NCI-H2081 (cell line): ENCODE measurements at places on chromosomes 1 and 21.
A peak's percentile ranks its signal among the peaks of the same experiment; 100 is the strongest.

- no peak for DNase-seq
Measured at GRCh38 chr1:27601771-27602461, 2.0 kb downstream of the AHDC1 start.

- DNase-seq, result no peak
Measured at GRCh38 chr1:154862907-154863306, 7.2 kb downstream of the KCNN3 start.

GRCh38 chr1:66696771-66697170 is 55.5 kb upstream of the DYNLT5 start:
- no peak for DNase-seq

DNA sequence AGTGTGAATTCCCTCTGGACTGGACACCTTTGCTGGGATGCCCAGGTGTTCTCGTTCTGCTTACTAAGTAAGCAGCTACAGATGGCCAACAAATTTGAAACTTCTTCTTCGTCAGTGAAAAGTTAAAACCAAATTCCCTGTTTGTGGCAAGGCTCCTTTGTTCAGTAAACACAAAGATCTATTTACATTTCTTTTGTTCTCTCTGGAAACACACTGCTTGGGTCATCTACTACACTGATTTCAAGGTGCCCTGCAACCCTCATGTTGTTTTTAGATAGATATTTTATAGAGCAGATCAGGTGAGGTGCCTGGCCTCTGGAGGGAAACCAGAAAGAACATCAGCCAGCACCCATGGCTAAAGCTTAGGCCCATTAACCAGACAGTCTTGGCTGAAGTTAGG is 157.2 kb upstream of the UBE2U start:
- no peak for DNase-seq

DNA sequence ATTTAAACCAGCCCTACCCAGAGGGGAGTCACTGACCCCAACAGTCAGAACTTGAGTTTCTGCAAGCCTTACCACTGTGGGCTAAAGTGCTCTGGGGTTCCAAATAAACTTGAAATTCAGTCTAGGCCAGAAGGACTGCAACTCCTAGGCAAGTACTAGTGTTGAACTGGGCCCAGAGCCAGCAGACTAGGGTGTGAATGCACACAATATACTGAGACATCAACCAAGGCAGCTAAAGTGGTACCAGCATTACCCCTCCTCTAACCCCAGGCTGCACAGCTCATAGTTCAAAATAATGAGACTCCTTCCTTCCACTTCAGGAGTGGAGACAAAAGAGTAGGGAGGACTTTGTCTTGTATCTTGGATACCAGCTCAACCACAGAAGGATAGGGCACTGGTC is 18.9 kb upstream of the IL20 start:
- no peak for DNase-seq

DNA sequence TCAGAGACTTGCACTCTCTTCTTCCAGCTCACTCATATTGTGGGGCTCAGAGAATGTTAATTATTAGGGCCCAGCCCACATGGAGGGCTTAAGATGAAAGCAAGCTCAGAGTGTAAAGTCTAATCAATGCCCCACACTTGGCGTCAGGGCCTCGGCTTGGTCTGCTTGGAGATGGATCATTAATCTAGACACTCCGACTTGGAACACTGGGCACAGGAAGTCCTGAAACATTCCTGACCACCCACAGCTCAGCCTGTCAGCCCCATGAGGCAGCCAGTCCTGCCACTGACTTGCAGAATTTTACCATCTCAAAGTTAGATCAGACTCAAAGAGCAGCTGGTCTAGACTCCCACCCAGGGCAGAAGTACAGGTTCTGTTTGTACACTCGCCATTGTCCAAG is 69.8 kb upstream of the TRABD2B start:
- no peak for DNase-seq

GRCh38 chr1:116261227-116261626 is 111.8 kb upstream of the ATP1A1 start:
- no peak for DNase-seq

GRCh38 chr1:234851450-234852438 is 241.8 kb upstream of the IRF2BP2 start:
- no peak for DNase-seq

DNA sequence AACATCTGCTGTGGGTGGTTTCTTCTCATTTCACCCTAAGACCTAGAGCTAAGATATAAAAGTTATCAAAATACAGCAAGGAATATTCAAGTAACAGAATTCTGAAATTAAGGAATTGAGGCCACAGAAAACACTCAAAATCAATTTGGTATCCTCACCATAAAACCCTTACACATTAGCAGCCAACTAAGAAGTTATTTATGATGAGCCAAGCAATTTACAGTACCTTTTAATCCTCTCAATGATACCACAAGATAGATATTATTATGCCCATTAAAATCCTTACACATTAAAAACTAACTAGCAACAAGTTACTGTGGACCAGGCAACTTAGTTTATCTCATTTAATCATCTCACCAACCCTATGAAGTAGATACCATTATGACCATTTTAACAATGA is 81.6 kb downstream of the FAF1 start:
- DNase-seq, result no peak

DNA sequence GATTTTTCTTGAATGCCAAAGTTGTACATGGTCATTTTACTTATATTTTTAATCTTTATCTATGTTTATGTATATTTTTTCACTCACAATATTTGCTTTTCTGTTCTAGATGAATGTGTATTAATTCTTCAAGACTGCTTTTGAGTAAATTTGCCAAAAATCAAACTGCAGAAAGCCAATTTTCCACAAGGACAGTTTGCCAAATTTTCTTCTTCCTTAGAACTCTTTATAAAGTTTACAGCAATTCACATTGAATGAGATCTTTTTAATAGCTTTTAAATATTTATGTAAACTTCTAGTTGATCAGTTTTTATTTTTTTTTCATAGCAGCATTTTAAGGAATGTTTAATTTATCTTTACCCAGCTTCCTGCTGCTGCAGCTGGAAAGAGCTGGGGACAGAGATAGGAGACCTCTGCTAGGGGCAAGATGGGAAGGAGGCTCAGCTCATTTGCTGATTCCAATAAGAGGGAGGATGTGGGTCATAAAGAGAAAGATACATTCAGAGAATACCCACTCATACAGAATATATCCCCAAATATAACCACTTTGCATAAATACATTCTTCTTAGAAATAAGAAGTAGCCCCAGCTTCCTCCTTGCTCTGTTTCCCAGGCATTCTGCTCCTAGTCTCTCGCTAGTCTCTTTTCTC is 93.0 kb downstream of the ODF2L start:
- no peak for DNase-seq

DNA sequence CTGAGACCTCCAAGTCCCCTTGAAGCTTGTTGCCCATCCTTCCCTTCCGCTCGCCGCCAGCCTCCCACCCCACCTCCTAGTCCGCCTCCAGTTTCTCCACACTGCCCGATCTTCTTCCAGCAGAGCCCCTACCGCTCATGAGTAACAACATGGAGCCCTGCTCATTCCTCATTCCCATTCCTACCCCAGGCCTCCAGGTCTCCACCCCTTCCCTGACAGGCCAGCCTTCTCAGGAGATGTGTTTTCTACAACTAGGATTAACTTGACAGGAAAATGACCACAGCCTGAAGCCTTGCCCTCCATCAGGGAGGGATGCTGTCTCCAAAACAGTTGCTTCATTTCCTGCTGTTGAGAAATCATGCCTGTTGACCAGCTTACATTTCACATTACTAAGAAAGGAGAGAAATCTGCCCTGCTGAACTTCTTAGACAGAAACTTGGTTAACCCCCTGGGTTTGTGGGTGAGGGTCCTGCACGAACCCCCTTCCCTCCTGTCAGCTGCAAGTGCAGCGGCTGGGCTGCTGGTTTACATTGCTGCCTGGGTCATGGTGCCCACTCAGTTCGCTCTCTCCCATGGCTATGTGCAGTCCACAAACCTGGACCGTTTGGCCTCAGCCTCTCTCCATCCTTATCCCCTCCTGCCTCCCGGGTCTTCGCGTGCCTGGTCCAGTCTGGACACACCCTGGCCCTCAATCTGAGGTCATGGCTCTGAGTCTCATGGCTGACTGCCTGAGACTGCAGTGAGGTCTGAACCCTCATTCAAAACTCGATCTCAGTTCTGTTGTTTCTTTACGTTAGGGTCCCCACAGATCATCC is 16.1 kb upstream of the CHI3L1 start:
- DNase-seq, result no peak

GRCh38 chr21:26557106-26557505 is 16.0 kb downstream of the CYYR1 start:
- peak; percentile 66 for DNase-seq

GRCh38 chr21:33750017-33750416 is 107.7 kb downstream of the ITSN1 start:
- peak; percentile 4 for DNase-seq

- no peak for DNase-seq
Measured at GRCh38 chr1:147773215-147773715, 12.9 kb upstream of the GJA5 start.

GRCh38 chr1:75519651-75520427 is 91.1 kb downstream of the SLC44A5 start:
- DNase-seq, result no peak

GRCh38 chr1:49351768-49352167 is 575.1 kb upstream of the BEND5 start:
- no peak for DNase-seq

- DNase-seq, result peak; percentile 47
Measured at GRCh38 chr1:233704898-233705723, 91.2 kb downstream of the KCNK1 start.

GRCh38 chr1:116330846-116331245 is 42.2 kb upstream of the ATP1A1 start:
- DNase-seq, result no peak

GRCh38 chr1:113784104-113784779 is 25.0 kb upstream of the PHTF1 start:
- DNase-seq, result no peak

GRCh38 chr1:202376247-202376646 is 27.7 kb downstream of the PPP1R12B start:
- no peak for DNase-seq

DNA sequence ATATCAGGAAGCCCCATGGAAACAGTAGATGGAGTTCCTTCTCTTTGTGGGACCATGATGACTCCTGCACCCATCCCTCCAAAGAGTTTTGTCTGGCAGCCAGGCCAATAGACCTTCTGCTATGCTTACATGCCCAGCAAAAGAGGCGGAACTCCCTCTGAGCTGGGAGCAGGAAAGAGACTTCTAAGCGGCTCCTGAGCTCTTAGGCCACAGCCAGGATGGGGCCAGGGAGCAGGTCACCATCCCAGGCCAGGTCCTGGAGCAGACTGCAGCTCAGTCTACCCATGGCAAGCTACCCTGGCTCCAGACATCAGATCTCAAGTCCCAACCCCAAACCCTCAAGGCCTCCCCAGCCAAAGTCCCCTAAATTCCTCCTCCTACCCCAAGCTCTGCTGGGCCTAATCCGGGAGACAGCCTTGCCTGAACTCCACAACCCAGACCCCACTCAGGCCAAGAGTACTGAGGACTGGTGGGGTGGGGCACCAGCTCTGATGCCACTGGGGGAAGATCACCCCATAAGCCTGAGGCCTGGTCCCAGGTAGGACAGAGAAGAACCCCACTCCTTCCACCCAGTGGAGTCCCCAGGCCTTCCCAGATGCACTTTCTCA is 387.9 kb downstream of the MATN1 start:
- no peak for DNase-seq

DNA sequence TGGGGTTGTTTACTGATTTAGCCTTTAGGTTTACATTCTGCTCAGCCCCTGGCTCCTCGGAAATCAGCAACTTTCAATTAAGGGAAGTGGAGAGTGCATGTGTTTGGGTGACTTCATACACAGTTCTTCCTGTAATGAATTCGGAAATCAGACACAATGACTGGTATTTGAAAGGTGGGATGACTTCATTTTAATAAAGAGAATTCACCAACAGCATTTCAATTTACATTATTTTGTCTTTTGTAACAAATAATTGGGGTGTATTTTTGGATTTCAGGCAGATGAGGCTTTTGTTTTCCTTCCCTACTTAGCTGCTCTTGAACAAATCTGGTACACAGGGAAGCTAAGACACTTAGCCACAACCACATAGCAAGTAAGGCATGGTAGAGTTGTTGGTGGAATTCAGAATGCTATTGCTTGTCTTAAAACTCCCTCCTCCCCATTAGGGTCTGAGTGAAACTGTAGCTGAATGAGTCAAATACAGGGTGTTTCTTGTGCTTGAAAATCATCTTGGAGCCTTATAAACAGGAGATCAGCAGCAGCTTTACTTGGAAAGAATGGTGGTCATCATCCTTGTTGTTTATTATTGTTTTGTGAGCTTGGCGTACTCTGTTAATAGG is 917 bp downstream of the STX12 start:
- DNase-seq, result no peak

GRCh38 chr1:53536606-53537005 is 77.4 kb downstream of the DMRTB1 start:
- no peak for DNase-seq

DNA sequence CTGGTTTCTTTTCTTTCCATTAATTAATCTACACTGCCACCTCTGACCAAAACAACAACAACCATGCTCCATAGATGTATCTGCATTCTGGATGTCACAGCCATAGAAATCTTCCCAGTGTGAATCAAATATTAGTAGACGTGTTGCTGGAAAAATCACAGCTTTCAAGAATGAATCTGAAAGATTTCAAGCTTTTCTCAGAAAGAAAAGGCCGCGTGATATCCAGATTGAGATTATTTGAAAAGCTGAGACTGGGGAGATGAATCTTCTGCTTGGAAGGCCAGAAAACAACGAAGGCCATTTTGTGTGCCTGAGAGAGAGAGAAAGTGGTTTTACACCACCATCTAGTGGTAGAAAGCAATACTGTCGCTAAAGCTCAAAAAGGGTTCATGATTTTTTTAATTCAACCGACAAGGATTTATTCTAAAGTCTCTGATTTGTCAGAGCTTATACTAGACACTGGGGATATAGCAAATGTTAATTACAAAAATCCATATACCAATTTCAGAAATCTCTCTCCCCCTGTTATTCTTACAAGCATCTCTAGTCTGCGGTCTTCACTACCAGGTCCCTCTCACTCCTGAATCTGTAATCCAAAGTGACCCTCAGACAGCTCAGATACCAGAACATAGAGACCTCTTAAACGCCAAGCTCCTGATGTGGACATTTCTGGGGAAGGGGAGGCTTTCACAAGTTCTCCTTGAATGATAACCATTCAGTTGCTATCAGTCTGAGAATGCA is 87.5 kb upstream of the SGIP1 start:
- DNase-seq, result peak; percentile 64

GRCh38 chr1:156676820-156677615 is at the start of gene NES:
TSS of gene NES (minus strand) at chr1:156677407. CDS start at chr1:156677264, 143 bp downstream.
- DNase-seq, result peak; percentile 61

DNA sequence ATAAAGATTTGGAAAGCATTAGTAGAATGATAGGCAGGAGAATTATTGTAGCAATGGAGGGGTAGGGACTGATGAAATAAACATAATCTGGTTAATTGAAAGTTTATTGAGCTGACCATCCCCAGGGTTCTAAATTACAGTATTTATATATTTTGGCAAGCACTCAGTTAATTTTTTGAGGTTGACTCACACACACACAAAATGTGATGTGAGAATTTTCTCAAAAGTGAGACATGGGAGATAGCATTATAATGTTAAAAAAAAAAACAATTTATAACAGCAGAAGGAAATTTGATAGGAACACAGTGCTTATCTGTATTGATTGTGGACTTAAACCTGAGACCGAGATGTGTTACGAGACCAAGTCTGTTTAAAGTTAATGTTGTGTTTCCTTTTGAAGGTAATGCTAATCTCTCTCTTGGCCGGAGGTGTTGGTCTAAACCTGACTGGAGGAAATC is 24.6 kb downstream of the TRIM45 start:
- no peak for DNase-seq
